ENCODE measurements at places on chromosomes 5 and 9.

- no peak for DNase-seq
These were observed 4.1 kb upstream of the SEMA6A start for GRCh38 chr5:116578676-116579075.

GRCh38 chr5:127947941-127948340 lies 135.6 kb upstream of the SLC12A2 start:
- no peak for DNase-seq

- no peak for DNase-seq
These were observed 181.8 kb downstream of the ASTN2 start for GRCh38 chr9:117233016-117233415.

DNA sequence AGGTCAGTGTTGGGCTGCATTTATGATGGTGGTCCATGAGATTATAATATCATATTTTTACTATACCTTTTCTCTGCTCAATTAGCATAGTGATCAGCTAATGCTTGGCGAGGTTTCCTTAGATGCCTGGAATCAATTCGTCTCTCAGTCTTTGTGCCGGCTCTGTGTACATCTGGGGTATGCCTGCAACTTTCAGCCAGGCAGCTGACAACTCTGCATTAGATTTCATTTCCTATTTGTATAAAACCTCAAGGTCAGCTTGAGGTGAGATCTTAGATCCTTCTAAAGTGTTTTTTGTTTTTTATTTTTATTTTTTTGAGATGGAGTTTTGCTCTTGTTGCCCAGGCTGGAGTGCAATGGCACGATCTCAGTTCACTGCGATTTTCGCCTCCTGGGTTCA lies 86.8 kb downstream of the MELK start:
- no peak for DNase-seq

GRCh38 chr5:32231241-32231640 lies 57.1 kb upstream of the GOLPH3 start:
- DNase-seq, result no peak

All from mesendoderm (in vitro differentiated cells).